Activated CD8-positive, alpha-beta T cell treated with anti-CD3 and anti-CD28 coated beads for 36 hours (primary cell): ENCODE measurements at places on chromosomes 6 and 20.

- DNase-seq, result no peak
Observed at GRCh38 chr6:43293698-43294097, 4.4 kb upstream of the SLC22A7 start.

DNA sequence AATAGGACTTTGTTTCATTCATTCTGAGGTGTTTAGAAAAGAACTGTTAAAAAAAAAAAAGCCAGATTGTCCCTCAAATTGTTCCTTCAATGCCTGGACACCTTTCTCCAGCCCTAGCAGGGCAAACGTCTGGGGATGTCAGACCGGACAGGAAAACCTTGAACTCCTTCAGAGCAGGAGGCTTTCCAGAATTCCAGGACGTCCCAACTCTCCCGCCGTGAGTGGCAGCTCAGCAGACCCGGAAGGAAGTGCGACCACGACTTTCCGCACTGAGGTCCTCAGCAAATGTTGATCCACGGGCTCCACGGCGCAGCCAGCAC, 139.1 kb downstream of the DLL1 start:
- DNase-seq, result no peak

GRCh38 chr6:125732398-125732797, 17.0 kb upstream of the HEY2 start:
- DNase-seq, result peak; percentile 18

GRCh38 chr6:150391890-150392289, 23.1 kb downstream of the IYD start:
- DNase-seq, result no peak

DNA sequence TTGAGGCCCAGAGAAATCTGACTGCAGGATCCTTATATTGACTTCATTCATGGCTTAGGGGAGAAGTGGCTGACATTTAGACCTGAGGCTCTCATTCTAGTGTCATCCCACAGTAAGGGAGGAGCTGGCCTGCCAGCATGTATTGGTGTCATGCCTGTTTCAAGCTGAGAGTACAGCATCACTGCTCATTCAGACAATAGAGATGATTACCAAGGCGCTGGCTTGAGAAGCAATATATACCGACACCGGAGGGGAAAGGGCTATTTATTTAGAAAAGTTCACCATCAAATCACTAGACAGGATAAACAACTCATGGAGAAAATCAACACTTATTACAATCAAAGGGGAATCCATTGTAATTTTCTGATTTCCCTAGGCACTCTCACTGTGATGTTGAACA, 84.4 kb upstream of the HDAC2 start:
- no peak for DNase-seq

DNA sequence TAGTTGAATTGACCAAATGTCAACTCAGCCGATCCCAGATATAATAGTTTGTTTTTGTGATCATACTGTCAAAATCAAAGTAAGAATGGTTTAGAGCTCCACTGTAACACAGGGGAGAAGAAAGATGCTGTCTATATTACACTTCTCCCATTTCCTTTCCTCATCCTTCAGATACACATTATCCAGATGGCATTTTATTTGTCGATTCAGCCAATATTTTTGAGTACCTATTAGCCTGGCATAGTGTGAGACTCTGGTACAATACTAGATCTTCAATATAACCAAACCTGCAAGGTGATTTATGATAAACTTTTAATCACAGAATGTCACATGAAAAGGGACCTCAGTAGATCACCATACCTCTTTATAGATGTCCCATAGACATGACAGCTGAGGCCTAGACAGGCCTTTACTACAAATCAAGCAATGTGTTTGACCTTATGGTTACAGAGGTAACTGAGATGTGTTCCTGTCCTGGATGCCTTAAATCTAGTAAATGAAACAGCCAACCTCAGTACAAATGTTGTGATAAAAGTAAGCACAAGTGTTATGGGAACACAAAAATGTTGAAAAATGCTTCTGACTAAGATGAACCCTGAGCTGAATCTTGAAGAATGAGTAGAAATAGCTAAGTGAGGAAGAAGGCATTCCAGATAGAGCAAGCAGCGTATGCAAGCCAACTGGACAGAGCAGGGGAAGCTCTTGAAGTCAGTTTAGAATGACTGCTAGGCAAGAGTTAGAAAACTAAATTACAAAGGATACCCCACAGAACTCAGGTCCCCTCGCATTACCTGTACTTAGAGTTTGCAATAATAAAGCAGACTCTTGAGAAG, 1.9 kb downstream of the FBXO9 start:
- DNase-seq, result no peak

GRCh38 chr20:62980970-62981369, 25.8 kb downstream of the BHLHE23 start:
- peak; percentile 58 for DNase-seq

GRCh38 chr6:160678230-160678629, 14.2 kb upstream of the LPA start:
- DNase-seq, result no peak

DNA sequence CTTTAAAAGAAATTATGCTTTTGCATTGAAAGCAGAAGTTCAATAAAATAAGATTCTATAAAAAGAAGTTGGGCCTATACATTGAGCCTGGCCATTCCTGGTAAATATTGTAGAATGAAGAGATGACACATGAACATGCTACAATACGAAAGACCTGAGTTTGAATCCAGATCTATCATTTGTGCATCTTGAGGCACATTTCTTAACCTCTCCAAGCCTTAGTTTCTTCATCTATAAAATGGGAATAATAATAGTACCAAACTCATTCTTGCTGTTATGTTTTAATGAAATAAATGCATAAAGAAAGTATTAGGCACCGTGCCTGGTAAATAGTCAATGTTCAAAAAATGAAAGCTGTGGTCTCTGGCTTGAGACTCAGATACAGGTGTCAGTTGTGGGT, 76.9 kb upstream of the PHACTR2 start:
- no peak for DNase-seq

DNA sequence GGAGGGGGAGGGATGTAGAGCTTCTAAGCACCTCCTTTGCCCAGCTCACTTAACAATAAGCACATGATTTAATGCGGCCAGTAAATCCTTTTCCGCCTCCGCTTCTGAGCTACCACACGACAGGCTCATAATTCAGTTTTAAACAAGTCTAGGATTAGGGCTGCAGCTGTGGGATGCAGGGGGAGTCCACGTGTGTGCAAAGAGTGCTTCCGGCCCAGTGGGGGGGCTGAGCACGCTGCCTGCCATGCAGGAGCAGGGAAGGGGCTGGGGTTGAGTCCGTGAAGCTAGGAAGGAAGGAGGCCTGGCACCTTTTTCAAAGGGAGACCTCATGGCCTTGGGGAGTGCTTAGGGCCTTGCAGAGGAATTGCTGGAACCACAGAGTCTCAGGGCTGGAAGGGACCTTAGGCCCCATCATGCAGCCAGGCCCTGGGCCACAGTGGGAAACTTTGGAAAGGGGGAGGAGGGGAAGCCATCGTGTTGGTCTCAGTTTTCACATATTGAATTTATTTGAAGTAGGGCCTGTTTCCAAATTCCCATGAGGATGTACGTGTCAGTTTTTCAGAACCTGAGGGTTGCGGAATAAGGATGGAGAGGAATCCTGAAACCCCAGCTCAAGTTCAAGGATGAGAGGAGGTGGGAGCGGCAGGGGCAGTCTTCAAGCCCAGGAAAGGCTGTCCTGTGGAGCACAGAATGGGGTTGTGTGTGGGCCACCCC, 96.1 kb downstream of the VEGFA start:
- no peak for DNase-seq
